NCI-H526 treated with DMSO at 0.1 percent for 48 hours (cell line): ENCODE measurements at places on chromosomes 7 and 10.

GRCh38 chr10:104307576-104308438 lies 30.5 kb downstream of the ITPRIP start:
- no peak for DNase-seq

DNA sequence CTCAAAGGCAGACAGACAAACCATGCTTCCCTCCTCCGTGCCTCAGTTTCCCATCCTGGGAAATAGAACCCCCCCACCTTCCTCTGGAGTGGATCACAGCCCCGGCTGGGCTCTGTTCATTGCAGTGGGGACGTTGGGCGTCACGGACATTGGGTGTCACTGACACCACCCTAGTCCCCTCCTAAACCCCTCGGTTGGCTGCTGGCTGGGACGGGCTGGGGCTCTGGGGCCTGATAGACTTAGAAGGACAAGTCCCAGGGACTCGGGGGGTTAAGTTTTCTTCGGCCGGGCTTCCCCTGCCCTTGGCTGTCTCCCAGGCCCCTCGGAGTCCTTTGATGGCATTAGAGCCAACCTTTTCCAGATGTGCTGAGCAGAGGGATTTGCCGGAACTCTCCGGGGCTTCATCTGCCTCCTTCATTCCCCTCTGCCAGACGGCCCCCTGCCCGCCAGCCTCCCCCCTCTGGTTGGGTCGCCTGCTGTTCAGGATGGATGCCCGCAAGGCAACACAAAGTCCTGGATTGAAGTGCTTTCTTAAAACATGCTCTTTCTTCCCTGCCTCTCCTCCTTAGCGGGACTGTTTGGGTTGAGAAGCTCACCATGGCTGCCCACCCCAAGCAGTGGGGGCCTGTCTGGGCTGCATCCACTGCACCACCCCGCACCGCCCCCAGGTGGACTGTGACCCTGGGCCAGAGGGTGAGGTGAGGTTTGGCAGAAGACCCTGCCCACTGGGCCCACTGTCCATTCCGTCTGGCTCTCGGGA lies 73.0 kb downstream of the COL26A1 start:
- no peak for DNase-seq

DNA sequence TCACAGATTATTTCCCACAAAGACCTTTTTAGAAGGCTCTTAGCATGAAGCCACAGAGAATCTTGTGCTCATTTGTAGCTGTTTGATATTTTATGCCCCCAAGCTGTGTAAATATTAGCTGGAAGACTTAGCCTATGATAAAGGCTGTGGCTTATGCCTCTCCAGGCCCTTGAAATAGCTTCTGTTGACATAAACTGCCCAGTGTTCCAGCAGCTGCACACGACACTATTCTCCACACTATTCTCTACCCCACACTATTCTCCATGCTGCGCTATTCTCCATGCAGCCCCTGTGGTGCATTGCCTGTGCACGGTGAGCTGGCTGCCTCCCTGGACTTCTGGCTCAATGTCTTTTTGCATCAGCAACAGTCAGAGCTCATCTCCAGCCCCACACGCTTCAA lies 13.1 kb downstream of the DDC start:
- peak; percentile 76 for DNase-seq

DNA sequence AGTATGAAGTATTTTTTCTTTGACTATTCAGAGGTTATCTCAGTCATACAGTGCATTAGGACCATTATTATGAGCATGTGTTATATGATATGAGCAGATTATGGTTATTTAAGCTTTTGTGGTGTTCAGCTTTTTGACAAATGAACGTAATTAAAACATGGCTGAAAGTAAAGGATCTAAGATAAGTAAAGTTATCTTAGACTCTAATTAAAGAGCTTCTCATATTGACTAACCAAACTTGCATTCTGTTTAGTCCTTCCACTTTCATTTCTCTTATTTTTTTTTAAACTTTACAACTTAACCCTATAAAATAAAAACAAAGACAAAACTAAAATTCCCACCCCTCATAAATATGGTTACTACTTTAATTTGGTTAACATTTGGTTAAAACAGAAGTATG lies 6.9 kb upstream of the GPR85 start:
- DNase-seq: no peak

GRCh38 chr7:116363637-116364432 lies 135.7 kb upstream of the CAV2 start:
- no peak for DNase-seq

DNA sequence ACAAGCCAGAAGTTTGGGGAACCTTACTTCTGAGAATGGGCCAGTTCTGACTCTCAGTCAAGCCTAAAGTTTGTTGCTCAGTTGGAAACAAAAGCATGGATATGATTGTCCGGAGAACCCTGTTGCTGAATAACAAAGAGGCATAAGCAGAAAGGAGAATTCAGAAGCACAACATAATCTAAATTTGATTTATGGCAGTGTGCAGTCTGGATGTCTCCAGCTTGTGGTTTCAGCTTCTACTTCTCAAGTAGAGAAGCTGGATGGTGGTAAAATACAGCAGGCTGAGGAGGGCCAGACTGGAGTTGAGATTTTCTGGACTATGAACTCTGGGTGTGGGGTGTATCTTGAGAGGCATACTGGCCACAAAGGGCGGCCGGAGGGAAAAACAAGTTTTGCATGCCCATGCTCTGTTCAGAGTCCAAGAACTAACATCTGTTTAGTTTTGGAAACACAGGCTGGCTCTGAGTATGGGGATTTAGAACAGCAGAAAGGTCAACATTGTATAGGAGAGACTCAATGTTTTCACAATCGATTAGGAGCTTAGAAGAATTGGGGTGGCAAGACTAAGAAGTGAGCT lies 592.9 kb downstream of the CNTNAP2 start:
- DNase-seq: no peak

DNA sequence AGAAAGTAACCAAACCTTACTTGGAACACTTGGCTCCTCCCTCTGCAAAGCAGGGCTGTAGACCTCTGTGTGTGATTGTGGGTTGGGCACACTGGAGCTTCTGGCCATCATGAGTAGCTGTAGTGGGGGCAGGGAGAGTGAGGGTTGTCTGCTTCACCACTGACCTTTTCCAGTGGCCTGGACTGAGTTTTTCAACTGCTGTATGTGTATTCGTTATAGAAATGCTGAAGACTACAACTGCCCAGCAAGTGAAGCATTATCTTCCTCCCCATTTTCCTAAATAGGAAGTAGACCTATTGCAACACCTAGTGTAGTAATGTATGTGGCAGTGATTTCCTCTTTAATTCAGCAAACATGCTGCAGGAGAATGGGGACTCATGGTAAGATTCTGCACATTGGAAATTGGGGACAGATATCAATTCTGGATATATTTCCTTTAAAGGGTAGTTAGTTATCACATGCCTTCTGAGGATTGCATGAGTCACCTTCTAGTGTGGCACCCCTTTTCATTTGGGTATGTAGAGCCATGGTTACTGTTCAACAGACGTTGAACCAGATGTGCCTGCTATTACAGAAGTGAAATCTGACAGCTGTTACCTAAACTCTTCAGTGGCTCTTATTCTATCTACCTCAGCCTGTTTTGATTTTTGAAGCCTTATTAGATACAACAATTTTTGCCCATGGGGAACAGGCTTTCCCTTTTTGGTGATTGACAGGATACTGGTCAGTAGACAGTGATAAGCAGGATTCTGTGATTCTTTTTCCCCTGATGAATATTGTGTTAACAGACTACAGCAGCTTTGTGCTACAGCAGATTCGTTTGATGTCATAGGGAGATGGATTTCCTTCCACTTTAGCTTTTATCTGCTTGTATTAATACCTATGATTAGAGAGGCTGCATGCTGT lies 130.9 kb downstream of the SND1 start:
- no peak for DNase-seq

DNA sequence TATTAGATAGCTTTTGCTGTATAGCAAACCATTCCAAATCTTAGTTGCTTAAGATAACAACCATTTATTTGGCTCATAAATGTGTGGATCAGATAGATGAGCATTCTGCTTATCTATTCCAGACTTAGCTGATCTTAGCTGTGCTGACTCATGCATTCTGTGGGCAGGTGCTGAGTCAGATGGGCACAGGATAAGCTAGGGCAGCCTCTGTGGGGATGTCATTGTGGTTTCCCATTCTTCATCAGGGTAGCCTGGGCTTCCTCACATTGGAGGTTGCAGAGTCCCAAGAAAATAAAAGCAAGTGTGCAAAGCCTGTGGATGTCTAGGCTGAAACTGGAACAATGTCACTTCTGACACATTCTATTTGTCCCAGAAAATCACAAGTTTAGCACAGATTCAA lies 917.0 kb downstream of the TYW1 start:
- no peak for DNase-seq

DNA sequence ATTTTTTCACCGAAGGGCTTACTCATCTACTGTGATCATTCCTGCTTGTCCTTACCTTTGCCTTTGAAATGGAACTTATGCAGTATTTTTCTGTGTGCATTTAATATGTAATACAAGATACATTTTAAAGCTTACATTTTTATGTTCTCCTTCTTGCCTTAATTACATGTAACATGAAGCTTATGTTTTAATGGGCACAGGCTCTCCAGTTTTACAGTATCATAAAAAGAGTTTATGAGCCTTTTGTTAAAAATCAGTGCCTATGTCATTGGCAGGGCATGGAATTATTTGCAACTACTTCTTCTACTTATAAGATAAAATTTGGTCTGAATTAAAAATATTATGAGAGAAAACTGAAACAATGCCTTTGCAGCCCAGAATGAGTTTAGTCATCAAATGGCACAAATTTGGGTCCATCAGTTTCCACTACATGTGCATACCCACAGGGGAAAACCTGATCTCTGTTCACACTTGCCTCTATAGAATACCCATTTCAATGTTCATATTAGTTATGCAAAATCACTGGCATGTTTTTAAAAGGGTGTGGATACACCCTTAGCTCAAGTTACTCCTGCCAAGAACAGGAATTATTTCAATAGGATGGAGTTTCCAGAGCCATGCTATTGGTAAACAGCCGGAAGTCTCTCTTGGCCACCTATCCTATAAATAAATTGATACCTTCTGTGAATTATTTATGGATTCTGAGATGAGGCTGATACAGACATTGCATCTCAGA lies 27.9 kb upstream of the WNT16 start:
- DNase-seq: peak; percentile 38

- no peak for DNase-seq
Measured at GRCh38 chr7:141945356-141945755, 1.4 kb downstream of the CLEC5A start.

- no peak for DNase-seq
Measured at GRCh38 chr7:93407239-93407638, 167.3 kb downstream of the CALCR start.

DNA sequence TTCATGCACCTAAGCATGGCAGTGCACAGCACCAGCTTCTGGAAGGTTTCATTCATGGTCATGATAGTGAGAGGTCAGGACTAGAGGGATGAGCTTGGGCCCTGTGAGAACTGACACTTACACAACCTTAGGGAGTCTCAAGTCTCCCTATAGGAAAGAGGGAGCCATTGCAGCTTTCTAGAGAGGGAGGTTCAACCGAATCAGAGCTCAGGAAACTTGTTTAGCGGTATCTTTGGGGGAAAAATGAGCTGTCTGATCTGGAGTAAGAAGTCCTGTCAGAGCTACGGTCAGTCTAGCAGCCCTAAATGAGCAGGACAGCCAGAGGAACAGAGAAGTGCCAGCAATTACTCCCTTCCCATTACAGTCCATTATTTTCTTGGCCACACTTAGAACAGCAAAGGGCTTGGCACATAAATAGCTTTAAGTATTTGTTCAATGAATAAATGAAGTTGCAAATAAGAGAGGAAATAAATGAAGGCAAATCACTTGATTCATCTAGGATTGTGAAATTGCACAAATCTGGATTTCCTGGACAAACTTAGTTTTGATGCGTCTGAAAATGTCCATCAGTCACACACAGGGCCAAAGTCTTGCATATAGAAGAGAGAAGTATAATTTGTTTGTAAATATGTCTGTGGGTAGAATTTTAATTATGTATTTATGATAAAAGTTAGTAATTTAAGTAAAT lies 262.0 kb downstream of the GLI3 start:
- no peak for DNase-seq

- no peak for DNase-seq
Measured at GRCh38 chr10:132713421-132714095, 72.4 kb downstream of the NKX6-2 start.

- DNase-seq: no peak
Measured at GRCh38 chr10:90741926-90742565, 115.8 kb downstream of the HTR7 start.

DNA sequence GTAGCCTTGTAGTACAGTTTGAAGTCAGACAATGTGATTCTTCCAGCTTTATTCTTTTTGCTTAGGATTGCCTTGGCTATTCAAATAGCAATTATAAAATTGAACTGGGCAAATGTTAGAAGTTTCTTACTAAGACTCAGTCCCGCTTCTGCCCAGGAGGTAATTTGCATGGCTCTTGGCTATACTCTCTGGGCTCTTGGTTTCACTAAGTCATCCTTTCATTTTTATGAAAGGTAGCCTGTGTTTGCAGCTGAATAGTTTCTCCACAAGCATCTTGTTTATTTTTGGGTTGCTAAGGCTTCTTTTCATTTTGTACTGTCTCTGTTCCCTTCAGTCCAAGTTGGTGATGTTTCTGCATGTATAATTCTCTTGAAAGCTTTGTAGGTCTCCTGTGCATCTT lies 340.6 kb downstream of the SH2D4B start:
- no peak for DNase-seq

DNA sequence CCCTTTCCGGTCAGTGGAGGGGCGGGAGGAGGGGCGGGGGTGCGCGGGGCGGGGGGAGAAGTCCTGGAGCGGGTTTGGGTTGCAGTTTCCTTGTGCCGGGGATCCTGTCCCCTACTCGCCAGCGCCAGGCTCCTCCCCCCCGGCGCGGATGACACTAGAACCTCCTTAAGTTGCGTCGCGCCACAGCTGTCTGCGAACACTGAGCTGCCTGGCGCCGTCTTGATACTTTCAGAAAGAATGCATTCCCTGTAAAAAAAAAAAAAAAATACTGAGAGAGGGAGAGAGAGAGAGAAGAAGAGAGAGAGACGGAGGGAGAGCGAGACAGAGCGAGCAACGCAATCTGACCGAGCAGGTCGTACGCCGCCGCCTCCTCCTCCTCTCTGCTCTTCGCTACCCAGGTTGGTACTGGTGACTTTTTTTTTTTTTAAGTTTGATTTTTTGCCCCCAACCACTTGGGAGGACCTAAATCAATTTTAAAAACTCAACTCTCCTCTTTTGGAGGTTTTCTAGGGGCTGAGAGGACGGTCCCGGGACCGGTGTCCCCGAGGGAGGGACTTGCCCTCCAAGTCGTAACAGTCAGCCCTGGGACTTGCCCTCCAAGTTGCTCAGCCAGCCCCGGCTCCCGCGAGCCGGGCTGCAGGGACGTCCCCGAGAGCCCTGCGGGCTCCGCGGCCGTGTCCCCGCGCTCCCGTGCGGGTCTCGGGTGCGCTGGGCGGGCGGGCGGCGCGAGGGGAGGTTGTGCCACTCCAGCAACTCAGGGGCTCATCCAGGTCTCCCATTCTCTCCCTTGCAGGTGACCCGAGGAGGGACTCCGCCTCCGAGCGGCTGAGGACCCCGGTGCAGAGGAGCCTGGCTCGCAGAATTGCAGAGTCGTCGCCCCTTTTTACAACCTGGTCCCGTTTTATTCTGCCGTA lies at the start of gene GATA3:
GATA3 (plus strand) TSS at position 195 of the 914 bp plus-strand sequence. CDS start 968 bp downstream, outside the sequence.
- DNase-seq: no peak

- no peak for DNase-seq
Measured at GRCh38 chr7:43458330-43459018, 124.4 kb upstream of the STK17A start.
